ENCODE measurements at places on chromosomes 1 and 21.

- no peak for DNase-seq
Observed at GRCh38 chr21:14070049-14070893, 140.5 kb downstream of the LIPI start.

DNA sequence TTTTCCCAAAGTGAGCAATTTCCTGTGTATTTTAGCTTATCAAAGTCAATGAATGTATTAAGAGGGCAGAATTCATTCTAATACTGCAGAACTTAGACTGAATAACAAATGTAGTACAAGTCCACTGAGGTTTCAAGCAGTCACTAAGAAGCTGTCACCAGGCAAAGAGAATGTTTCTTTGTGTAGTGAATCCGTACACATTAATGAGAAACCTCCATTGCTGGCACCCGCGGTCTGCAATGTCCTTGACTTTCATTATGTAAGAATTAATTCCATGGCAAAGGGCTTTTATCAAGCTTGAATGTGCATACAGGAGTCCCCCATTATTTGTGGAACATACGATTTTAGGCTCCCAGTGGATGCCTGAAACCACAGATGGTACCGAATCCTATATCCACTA is 719.5 kb upstream of the TMPRSS15 start:
- no peak for DNase-seq

DNA sequence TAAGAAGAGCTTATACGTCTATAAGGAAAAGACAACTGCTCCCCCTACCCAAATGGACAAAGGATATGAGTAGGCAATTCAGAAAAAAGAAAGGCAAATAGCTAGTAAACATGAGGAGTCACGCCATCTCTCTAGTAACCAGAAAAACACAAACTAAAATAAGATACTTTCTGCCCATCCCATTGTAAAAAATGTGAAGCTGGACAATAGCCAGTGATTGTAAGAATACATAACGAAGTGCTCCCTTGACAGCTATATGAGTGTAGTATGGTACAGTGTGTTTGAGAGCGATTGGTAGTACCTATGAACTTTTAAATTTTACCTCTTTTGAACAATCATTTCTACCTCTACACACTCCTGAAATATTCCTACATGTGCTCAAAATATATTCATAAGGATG is 7.5 kb upstream of the GJA8 start:
- no peak for DNase-seq

DNA sequence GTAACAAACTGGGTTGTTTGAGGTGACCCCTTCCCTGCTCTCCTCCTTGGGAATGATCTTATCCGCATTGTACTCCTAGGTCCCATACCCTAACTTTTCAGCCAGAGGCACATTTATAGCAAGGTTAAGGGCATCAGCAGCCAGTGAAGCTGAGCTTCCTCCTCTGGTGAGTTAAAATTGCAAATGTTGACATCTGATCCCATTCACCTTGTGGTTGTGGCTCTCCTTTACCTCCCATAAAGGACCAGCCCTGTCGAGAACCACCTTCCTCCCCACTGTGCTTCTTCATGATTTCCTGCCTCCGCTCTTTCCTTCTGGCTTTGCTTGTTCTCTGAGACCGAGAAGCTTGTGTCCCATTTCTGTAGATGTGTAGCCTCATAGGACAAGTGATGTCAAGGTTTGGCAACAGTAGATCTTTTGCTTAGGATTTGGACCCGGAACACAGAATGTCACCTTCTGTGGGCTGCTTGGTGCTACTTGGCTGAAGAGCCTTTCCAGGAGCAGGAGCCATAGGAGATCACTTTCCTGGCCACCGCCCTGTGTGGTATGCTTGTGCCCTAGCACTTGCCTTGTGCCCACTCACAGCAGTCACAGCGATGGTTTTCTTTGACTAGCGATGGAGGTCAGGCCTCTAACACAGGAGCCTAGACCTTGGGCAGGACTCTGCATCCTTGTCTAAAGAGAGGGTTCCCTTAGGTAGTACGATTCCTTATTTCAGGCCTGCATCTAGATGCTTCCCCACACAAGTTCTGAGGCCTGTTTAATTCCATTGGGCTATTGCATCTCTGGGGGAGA is 18.8 kb downstream of the SZRD1 start:
- no peak for DNase-seq

GRCh38 chr1:110768605-110769004 is 93.9 kb upstream of the KCNA3 start:
- no peak for DNase-seq

DNA sequence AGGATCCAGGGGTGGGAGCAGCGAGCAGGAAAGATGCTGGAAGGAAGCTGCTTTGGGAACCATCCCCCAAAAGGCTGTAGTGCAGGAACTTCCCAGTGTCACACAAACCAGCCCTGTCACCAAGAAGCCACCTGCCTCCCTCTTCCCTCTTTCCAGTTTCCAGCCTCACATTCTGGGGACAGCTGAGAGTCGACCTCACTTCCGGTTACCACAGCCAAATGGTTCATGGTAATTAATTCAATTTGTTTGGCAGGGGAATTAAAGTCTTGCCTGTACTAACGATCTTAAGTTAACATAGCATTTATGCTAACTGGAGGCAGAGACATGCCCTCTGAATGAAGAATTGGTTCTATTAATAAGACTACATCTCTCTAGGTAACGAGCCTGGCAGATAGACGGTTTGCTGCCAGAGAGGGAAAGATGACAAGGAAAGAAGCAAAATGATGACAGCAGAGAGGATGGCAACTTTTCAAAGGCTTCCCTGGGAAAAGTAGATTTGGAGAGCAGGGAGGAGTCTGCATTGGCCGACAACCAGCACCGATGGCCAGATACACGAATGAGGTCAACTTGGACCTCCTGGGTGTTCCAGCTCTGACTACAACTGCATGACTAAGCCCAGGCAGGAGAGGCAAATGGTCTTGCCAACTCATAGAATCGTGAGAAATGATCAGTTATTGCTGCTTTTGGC is 64.1 kb downstream of the TMCO4 start:
- no peak for DNase-seq

- no peak for DNase-seq
Observed at GRCh38 chr21:36247316-36248010, 72.5 kb upstream of the MORC3 start.

- no peak for DNase-seq
Observed at GRCh38 chr1:234307726-234308125, 65.5 kb upstream of the COA6 start.

DNA sequence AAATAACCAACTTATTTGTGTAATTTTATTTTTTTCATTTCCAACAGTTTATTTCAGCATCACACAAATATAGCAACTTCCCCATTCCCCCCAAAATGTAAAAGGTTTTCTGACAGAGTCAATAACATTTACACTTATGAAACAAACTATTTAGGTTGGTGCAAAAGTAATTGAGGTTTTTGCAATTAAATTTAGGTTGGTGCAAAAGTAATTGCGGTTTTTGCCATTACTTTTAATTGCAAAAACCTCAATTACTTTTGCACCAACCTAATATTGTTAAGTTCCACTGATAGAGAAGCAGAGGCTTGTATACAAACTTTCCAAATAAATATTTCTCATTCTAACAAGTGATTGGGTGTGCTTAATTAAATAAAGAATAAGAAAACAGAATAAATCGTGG is 270.9 kb upstream of the DUSP10 start:
- no peak for DNase-seq

DNA sequence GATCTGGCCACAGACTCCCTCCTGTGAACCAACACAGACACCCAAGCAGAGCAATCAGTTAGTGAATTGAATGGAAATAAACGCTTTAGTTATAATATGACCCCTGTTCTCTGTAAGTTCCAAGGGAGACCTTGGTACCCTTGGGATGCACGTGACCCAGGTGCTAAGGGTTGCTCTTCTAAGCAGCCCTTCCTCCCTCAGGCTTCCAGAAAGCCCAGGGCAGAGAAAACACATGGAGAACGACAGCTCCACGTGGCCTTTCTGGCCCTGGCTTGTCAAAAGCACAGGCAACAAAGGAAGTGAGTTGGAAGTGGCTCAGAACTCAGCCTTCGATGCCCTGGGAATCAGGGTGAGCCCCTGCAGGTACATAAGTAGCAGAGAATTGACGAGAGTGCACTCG is 57.4 kb downstream of the LACTBL1 start:
- no peak for DNase-seq

DNA sequence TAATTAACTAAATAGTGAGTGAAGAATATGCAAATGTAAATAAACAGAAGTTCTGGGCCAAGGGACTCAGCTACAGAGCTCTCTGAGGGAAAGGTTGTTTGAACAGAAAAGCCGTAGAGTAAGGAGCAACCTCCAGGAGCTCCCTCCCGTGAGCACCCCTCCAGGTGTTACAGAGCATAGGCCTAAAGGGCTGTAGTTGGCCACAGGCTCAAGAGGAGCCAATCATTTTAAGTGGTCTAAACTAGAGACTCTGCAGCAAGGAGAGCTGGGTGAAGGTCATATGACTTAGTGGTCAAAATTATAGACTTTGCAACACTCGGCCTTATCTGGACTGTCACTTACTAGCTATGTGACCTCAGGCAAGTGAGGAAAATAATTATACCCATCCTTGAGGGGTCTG is 19.1 kb upstream of the RXRG start:
- DNase-seq: no peak

- DNase-seq: no peak
Observed at GRCh38 chr1:94648225-94649007, 106.9 kb upstream of the F3 start.

DNA sequence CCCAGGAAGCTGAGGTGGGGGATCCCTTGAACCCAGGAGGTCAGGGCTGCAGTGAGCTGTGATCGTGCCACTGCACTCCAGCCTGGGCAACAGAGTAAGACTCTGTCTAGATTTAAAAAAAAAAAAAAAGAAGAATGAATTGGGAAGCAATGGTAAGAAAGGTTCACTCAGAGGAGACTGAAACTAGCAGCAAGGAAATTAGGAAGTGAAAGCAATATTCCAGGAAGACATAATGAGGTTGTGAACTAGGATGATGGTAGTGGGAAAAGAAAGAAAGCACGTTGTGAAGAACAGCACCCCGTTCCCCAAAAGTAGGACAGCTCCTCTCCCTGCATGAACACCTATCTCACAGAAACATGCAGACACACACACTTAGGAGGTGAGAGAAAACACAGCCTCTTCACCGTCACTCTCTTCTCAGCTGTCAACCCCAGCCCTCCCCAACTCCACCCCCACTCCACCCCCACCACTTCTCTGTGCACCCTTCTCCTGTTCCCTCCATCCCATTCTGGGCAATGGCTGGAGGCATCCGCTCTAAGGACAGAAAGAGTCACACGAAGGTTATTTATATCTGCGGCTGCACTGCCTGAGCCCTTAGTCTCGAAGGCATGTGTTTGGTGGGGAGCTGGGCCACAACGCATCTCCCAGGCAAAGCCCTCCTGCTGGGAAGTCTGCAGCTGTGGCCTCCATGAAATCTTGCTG is 101.8 kb upstream of the LPGAT1 start:
- DNase-seq: no peak

DNA sequence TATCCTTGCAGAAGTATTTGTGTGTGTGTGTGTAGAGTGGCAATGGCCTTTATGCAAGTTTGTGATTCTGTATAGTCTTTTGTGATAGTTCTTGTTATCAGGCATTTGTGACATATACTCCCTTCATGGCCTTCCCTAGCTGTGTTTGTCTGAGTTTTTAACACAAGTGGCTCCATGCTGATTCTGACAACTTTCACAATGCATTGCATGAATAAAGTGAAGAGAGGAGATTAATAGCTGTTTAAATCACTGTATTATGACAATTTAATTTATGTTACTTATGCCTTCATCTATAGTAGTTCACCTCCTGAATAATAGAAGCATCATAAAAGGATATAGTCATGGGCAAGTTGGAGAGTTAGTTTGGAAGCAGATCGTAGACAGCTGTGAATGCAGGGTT is 17.2 kb upstream of the MCOLN3 start:
- DNase-seq: no peak

DNA sequence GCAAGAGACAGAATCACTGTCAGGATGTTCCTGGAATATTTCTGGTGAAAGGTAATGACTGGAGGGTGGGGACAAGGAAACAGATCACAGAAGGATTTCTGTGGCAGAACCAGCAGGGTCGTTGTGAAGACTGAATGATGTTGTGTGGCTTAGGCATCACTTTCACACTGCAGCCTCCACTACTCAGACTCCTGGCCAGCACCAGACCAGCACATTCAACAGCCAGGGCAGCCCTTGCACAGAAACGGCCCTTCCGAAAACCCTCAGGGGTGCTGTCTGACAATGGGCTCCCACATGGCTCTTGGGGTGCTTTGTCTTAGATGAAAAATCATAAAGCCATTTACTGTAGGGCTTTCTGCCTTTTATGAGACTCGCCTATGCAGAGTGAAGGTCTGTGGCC is 3.8 kb upstream of the RAB7B start:
- no peak for DNase-seq
